Globus pallidus (tissue), 1 donor: ENCODE measurements at places on chromosomes 5 and 9.
A peak's percentile ranks its signal among the peaks of the same experiment; 100 is the strongest.

- peak; percentile 16 for DNase-seq
Observed at GRCh38 chr5:123035918-123036390, 571 bp downstream of the PPIC start.

DNA sequence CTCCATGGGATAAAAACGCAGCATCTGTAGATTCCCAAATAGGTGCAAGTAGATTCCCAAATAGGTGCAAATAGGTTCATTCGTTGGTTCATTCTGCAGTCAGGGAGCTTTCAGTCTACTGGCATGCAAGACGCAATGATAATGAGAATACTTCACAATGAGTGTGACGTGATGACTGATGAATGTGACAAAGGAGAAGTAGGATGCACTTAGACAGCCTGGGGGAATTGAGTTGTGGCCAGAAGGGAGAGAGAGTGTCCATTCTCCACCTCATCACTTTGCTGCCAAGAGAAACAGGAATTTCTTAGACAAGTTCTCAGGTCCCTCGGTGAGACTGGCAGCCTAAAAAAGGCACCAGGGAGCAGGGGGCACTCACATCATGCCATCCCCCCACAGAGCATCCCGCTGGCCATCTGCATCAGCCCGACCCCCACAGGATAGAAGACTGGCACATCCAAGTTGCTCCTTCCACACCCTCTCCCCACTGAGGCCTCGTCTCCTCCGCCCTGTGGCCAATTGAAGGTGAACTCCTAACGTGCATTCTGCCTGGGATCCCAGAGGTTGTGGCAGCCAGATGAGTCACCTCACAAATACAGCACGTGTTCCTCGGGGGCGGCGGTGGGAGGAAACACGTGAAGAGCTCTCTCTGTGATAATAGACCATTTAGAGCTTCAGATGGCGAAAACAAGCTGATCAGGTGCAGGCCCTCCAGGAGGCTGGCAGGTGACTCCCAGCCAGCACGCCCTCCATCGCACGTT is 19.9 kb upstream of the KCNIP1 start:
- no peak for DNase-seq

GRCh38 chr9:31702957-31703356 is 681.5 kb upstream of the ACO1 start:
- no peak for DNase-seq

- DNase-seq, result no peak
Observed at GRCh38 chr5:169974121-169974770, 6.0 kb downstream of the INSYN2B start.

GRCh38 chr5:13472842-13473241 is 471.6 kb downstream of the DNAH5 start:
- no peak for DNase-seq

- peak; percentile 24 for DNase-seq
Observed at GRCh38 chr9:71857159-71857558, 53.8 kb downstream of the ABHD17B start.

DNA sequence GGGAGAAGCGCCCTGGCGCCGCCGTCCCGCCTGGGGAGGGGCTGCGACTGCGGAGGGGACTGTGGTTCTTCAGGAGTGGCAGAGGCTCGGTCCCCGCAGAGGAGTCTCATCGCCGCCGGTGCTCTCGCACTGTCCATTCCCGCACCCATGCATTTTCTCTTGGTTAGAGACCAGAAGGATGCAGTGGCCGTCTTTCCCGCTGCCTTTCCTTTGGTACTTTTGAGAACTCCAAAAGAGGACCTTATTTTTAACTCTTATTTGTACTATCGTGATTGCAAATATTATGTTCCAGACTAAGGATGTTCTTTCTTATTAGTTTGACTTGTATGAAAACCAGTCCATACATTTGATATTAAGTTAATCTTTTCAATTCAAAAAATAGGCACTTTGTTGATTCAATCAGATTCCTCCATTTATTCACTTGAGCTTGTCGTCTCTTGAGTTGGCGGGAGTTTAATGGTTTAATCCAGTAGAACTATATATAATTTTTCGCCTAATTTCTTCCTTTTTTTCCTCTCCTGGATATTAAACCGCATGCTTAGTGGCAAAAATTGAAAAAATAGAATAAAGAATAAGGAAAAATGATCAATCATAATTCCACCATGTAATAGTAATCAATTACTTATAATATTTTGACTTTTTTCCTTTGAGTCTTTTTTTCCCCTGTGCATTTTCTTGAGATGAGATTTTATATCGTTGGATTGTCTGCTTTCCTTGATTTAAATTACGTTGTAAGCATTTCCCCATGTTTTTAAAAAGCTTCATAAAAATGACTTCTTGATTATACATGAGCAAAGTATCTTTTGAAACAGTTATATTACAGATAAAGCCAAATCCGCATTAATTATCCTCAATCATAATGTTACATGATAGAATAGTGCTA is 861 bp downstream of the ZFYVE16 start:
- peak; percentile 78 for DNase-seq

GRCh38 chr5:9780501-9780900 is 150.3 kb upstream of the TAS2R1 start:
- DNase-seq, result no peak

DNA sequence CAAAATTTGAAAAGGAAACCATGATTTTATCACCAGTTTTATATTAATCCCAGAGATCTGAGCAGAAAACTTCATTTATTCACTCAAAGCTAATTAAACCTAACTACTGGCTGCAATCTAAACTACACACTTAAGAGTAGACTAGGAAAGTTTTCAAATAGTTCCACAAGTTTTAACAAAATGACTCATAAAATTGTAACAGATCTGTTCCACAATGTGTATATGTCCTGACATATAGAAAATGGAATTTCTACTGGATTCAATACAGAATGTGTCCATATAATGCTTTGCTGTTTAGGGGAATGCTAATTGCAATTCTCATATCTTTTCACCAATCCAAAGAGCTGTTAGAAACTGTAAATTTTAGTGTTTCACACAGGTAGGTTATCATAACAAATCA is 40.3 kb upstream of the ADAMTSL1 start:
- DNase-seq, result no peak

GRCh38 chr5:142720641-142721271 is 34.9 kb upstream of the FGF1 start:
- DNase-seq, result no peak

DNA sequence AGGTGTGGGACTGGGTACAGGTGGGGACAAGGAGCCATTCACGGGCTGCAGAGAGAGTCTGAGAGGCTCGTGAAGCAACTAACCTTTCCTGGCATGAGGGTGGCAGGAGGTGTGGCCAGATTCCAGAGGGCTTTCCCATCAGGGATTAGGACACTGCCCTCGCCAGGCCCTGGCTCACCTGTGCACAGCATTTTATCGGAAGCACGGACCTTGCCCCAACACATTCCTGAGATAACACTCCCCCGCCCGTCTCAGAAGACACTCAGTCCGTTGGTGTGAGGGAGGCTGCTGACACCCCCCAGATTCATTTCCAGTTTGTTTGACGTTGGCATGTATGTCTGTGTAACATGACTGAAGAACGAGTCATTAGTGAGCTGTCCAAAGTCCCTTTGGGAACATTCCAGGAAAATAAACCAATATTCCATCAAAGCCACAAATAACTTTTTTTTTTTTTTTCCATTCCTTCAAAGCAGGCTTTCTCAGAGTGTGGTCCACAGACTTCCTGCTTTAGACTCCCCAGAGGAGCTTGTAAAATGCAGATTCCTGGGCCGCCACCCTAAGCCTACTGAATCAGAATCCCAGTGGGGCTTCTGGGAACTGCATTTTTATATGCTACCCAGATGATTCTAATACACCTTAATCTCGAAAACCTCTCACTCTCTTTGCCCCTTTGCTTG is 23.4 kb downstream of the WWC1 start:
- no peak for DNase-seq

GRCh38 chr9:137030538-137031527 is 1.1 kb downstream of the FUT7 start:
- no peak for DNase-seq
